ENCODE measurements at places on chromosomes 11 and 22.

DNA sequence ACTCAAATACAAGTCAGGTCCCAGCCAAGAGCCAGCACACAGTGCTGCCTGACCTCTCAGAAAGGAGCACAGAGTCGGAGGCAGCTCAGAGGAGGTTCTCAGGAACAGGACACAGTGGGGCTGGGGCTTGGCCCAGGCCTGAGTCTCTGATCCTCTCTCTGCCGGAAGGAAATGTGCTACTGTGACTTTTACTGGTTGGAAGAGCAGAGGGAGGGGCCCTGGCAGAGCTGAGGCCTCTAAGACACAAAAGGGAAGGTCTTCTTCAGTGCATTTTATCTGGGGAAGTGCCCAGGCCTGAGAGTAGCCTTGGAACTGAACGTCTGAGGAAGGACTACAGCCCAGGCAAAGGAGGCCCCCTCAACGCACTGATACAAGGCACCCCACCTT, 16.2 kb upstream of the CASTOR1 start:
- DNase-seq = no peak

GRCh38 chr11:2215230-2215560, 43.6 kb upstream of the TH start:
- no peak for DNase-seq

- DNase-seq = no peak
Observed at GRCh38 chr11:68889948-68890446, 13.6 kb downstream of the MRPL21 start.

- DNase-seq = no peak
Observed at GRCh38 chr11:124667601-124668000, 5.9 kb downstream of the SIAE start.

DNA sequence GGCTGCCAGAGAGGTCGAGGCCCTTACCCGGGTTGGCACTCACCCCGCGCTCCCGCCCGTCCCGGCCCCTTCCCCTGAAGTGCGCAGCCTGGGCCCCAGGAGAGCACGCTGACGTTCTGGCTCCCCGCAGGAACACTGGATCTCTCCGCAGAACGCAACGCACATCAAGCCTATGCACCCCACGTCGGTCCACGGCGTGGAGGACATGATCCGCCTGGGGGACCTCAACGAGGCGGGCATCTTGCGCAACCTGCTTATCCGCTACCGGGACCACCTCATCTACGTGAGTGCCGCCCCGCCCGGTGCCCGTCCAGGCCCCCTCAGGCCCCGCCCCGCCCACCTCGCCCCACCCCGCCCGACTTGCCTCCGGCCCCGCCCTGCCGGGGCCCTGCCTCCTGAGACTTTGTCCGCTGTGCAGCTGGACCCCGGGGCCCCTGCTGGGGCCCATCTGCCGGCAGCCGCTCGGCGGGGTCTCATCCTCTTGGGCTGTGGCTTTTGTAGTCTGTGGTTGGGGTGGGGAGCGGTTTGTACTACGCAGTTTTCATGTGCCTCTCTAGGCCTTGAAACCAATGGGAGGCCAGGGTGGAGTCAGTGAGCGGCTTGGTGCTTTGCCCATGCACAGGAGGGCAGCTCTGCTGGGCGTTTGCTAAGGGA, 19.7 kb downstream of the MYO7A start:
- no peak for DNase-seq

DNA sequence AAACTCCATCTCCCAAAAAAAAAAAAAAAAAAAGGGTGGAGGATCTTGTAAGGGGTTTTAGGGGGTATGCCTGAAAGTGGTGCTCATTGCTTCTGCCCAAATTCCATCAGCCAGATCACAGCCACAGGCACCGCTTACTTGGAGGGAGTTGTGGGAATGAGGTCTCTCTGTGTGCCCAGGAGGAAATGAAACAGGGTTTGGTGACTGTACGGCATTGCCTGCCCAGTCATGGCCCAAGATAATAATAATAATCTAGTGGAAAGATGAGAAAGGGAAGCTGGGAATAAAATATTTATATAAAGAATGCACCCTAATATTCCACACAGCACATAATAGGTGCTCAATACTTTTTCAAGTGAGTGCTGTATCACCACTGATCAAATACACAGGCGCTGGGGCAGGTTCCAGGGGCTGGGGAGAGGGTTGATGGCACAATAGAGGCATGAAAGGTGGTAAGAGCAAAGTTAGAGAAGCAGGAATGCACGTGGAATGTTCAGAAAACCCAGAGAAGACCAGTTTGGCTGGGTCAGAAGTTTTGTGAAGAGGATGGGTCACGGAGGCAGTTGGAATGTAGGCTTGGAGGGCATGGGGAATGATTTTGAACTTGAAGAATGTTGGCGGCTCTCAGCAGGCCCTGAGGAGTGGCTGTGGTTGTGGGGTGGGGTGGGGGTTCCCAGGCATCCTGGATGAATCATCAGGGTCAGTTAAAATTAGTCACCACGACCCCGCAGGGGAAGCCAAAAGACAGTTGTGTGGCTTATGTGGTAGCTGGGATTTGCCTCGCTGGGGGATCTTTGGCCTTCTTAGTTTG, 12.5 kb upstream of the MB start:
- no peak for DNase-seq

- no peak for DNase-seq
Observed at GRCh38 chr11:27234961-27235360, 128.1 kb downstream of the CCDC34 start.

GRCh38 chr11:45804761-45805304, at the start of gene SLC35C1:
Gene SLC35C1 (plus strand): TSS chr11:45805149. CDS start chr11:45805802, 653 bp downstream.
- peak; percentile 92 for DNase-seq

- DNase-seq = no peak
Observed at GRCh38 chr11:77267962-77268361, 33.5 kb downstream of the GDPD4 start.

- DNase-seq = no peak
Observed at GRCh38 chr11:128179039-128179438, 408.3 kb downstream of the ETS1 start.

- no peak for DNase-seq
Observed at GRCh38 chr11:61134801-61135257, 26.4 kb downstream of the VPS37C start.

DNA sequence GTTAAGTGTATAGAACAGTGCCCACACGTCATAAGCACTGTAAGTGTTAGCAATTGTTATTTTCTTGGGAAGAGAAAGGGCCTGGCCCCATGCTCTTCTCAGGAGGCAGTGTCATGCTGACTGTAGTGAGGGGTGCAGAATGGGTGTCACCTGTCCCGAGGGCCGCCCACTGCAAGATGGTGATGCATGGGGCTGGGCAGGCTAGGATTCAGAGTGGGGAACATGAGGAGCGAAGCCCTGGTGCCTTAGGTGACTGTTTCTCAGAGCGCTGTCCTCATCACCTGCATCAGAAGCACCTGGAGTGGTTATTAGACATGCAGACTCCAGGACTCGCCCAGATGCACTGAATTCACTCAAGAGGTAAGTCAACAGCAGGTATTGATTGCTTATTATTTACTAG, 101.0 kb upstream of the PARVA start:
- DNase-seq = no peak

- no peak for DNase-seq
Observed at GRCh38 chr11:36488096-36488495, 22.0 kb downstream of the TRAF6 start.

DNA sequence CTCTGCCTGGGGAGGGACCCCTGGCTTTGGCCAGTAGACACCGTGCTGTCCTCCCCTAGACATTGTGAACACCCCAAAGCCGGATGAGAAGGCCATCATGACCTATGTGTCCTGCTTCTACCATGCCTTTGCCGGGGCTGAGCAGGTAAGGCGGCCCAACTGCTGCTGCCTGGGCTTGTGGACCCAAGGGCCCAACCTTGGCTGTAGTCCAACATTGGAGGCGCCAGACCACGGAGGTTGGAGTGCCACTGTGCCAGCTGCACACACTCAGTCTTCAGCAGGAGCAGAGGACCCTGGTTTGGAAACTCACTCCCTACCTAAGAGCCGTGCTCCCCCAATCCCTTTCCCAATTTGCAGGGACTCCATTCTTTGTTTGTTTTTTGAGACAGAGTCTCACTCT, 9.4 kb downstream of the ACTN3 start:
- no peak for DNase-seq

GRCh38 chr22:26974914-26975803, 317.8 kb downstream of the MIAT start:
- DNase-seq = no peak

GRCh38 chr11:20592741-20593140, 6.7 kb upstream of the SLC6A5 start:
- DNase-seq = no peak

- peak; percentile 35 for DNase-seq
Observed at GRCh38 chr11:32829680-32830412, at the start of gene PRRG4. Gene PRRG4 (plus strand): TSS chr11:32829927. CDS start chr11:32830530, 603 bp downstream.

GRCh38 chr22:24564376-24565058, 8.7 kb downstream of the SNRPD3 start:
- DNase-seq = no peak

Data from left renal pelvis (tissue), 4 donors.